ENCODE measurements at places on chromosomes 6 and 20.

DNA sequence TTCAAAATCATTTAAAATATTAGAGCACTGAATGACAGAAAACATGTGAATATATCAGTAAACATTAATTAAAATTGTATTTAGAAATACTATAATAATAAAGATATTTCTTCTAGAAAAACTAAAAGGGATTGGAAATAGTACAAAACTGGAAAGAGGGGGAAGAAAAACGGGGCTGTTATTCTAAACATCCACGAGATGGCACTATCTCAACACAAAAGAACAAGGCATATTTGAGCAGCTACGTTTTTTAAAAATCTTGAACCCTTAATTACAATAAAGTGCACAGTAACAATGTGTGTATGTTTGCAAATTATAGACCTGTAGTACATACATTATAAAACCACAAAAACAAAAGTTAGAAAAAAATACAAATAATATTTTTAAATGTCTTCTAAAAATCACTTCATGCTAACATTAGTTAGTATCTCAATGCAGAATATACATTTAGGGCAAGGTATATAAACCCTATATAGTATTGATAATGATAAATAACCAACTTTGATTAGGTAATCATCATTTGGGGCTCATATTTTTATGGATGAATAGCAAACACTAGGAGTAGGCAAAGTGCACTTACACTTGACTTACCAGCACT is 42.5 kb upstream of the PNISR start:
- peak; percentile 48 for DNase-seq

DNA sequence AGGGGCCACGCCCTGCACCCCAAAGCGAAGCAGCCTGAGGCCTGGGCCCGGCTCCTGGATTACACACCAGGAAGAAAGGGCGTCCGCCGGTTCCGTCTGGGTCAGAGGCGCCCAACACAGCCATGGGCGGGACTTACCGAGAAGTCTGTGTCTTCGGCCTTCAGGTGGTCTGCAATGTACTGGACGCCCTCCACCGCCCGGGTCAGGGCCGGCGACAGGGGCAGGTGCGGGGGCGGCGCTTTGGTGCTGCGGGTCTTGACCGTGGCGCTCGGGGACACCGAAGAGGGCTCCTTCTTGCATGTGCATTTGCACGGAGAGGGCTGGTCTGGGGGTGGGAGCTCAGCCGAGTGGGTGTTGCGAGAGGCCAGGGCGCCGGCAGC is 11.6 kb downstream of the CHRNA4 start:
- no peak for DNase-seq

GRCh38 chr20:33322456-33322855 is 39.4 kb downstream of the BPIFB1 start:
- no peak for DNase-seq

DNA sequence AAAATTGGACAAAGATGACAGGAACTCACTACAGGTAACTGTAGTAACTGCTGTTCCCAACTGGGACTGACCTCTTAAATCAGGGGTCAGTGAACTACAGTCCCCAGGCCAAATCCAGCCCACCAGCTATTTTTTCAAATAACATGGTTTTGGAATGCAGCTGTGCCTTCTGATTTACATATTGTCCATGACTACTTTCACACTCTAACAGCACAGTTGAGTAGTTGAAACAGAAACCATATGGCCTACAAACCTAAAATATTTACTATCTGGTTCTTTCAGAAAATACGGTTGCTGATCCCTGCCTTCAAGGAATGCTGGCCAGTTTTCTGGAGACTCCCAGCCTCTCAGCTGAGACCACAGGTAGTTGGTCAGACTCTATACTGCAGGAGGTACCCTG is 196.9 kb upstream of the PRND start:
- no peak for DNase-seq

GRCh38 chr6:140586426-140587061 is 1212.1 kb upstream of the CITED2 start:
- DNase-seq: no peak

DNA sequence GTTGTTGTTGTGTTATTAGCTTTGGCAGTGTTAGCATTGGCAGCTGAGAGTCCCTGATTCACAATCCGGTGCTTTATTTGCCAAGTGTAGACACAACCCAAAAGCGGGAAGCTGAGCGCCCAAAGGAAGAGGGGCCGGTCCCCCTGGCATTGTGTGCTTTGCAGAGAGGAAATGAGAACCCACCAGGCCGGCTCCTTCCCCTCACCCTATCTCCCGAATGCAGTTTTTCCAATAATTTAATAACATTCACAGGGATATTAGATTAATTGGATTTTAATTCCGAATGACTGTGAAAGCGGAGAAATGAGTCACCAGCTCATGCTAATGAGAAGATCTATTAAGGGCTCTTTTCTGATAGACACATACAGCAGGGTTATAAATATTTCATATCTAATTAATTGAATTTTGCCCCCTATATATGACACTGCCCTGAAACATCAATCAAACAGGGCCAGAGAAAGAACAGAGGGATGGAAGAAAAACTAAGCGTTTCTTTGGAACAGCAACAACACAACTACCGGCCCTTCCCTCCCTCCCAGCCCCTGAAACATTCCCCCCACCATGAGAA is 143.8 kb downstream of the MBOAT1 start:
- no peak for DNase-seq

DNA sequence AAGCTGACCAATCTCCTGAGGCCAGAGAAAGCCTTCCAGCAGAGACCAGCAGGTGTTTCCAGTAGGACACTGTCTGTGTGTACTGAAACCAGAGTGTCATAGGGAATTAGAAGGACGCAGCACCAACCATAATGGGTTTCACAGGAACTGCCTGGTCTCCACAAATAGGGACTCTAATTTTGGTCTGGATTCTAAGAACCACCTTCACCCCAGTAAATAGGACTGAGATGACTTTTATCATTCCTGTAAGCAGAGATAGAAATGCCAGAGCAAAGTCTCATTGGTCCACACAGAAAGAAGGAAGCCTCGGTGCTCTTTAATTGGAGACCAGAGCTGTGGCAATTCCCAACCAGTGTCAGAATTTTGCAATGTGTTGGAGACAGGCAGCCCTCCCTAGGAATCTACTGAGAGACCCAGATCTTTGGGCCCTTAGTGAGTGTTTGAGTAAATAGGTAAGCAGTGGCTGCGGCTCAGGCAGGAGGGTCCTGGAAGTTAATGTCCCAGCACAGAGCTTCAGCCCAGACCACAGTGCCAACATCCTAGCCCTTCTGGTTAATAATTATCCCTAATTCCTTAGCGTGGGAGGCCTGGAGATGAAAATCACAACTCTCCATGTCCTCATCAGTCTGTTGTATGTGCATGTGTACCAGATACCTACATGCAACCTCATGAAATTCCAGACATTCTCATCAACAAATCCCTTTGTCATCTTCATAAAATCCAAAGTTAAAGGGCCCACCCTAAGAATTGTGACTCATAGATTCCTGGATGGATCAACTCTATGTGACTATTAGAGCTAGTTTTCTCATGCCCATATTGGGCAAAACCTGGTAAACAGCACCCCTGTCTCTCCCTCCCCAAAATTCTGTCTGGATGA is 81.2 kb downstream of the UNC5CL start:
- DNase-seq: no peak
